Natural killer cell (primary cell): ENCODE measurements at places on chromosomes 5 and 9. TPM values are rescaled to one million over a fixed set of nuclear protein-coding genes. Genes with fewer than 3 reads are reported as not detected.

DNA sequence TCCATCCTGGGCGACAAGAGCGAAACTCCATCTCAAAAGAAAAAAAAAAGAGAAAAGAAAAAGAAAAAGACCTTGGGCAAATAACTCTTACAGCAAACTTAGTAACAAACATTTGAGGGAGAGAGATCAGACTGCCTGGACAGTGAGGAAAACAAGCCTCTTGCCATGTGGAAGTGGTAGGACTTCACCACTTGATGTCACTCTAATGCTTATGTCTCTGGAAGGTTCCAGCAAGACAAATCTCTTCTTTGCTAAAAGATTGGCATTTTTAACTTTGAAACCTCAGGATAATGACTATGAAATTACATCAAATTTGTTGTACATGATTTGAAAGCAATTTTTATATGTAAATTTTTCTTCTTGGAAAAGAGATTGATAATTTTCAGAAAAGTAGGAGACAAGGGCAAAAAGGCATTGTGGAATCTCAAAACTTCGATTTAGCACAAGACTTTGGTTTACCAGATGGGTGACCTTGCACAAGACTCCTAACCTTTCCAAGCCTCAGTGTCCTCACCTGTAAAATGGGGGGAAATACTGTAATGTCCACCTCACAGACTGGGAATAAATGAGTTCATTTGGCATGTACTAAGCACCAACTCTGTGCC, 5.4 kb downstream of the ACTL7B start:
- H3K27ac ChIP-seq: no peak overlapping the region
- DNase-seq: no peak
- H3K4me1 ChIP-seq: no peaks in the 10 kb centered on the region
- no peaks in the 10 kb centered on the region for H3K36me3 ChIP-seq

DNA sequence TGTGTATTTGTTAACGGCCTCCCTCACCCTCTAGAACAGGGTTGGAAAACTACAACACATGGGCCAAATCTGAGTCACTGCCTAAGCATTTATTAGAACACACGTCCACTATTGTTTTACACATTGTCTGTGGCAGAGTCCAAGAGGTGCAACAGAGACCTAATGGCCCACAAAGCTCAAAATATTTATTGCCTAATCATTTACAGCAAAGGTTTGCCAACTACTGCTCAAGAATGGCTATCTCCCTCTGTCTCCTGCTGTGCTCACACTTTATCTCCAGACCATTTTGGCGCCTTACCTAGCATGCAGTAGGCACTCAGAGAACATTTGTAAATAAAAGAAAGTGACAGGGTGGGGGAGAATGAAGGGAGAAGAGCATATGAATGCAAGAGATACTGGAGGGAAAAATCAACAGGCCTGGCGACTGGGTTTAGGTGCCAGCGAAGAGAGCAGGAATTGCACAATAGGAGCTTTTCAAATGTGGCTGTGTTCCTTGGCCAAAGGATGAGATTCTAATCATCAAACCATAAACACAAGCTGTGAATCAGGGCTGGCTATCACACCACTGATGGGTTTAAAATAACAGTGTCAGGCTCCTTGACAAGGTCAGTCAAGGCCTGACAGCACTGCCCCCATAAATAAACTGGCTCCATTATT, 80.3 kb downstream of the EPB41L4A start:
- H3K36me3 ChIP-seq: no peaks in the 10 kb centered on the region
- no peak overlapping the region for H3K27ac ChIP-seq
- H3K27me3 ChIP-seq: no peaks in the 10 kb centered on the region
- no peaks in the 10 kb centered on the region for H3K4me1 ChIP-seq

GRCh38 chr9:631596-631995, 209.9 kb upstream of the DMRT1 start:
- no peaks in the 10 kb centered on the region for H3K36me3 ChIP-seq
- H3K4me1 ChIP-seq: no peaks in the 10 kb centered on the region
- H3K27ac ChIP-seq: no peak overlapping the region
- H3K27me3 ChIP-seq: no peaks in the 10 kb centered on the region

- no peaks in the 10 kb centered on the region for H3K4me1 ChIP-seq
- no peaks in the 10 kb centered on the region for H3K36me3 ChIP-seq
- no peaks in the 10 kb centered on the region for H3K27me3 ChIP-seq
- no peak overlapping the region for H3K4me3 ChIP-seq
- no peak overlapping the region for H3K27ac ChIP-seq
Measured at GRCh38 chr9:31837211-31837610, 547.2 kb upstream of the ACO1 start.

- H3K27me3 ChIP-seq: no peaks in the 10 kb centered on the region
- H3K27ac ChIP-seq: no peak overlapping the region
- no peak overlapping the region for H3K4me3 ChIP-seq
- H3K36me3 ChIP-seq: no peaks in the 10 kb centered on the region
- no peak for DNase-seq
Measured at GRCh38 chr9:83563360-83563759, 25.2 kb upstream of the FRMD3 start.

GRCh38 chr5:80357671-80358070, 37.9 kb downstream of the SPZ1 start:
- no peak overlapping the region for H3K4me3 ChIP-seq
- no peaks in the 10 kb centered on the region for H3K27me3 ChIP-seq
- H3K27ac ChIP-seq: no peak overlapping the region
- no peaks in the 10 kb centered on the region for H3K36me3 ChIP-seq
- no peak for DNase-seq
- no peaks in the 10 kb centered on the region for H3K4me1 ChIP-seq

GRCh38 chr9:134591573-134591981, 50.0 kb upstream of the COL5A1 start:
- H3K27me3 ChIP-seq: no peaks in the 10 kb centered on the region
- DNase-seq: no peak
- H3K27ac ChIP-seq: no peak overlapping the region
- H3K36me3 ChIP-seq: no peaks in the 10 kb centered on the region
- no peak overlapping the region for H3K4me3 ChIP-seq

DNA sequence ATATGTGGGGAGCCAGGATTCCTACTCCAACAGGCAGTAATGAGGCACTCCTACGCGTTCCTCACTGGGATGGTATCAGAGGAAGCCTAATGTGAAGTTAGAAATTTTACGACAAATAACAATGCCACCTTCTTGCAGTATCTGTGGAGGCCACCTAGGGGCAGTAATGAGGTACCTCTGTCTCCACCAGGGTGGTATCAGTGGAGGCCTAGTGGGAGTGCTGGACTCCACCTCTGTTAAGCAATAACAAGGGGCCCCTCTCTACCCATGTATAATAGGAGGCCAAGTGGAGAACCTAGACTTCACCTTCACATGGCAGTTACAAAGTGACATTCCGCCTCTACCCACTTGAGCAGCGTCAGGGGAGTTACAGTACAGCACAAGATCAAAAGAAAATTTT, 147.9 kb downstream of the PLPPR1 start:
- H3K4me1 ChIP-seq: no peaks in the 10 kb centered on the region
- no peak for DNase-seq
- H3K36me3 ChIP-seq: no peaks in the 10 kb centered on the region
- H3K27ac ChIP-seq: no peak overlapping the region
- no peaks in the 10 kb centered on the region for H3K27me3 ChIP-seq

DNA sequence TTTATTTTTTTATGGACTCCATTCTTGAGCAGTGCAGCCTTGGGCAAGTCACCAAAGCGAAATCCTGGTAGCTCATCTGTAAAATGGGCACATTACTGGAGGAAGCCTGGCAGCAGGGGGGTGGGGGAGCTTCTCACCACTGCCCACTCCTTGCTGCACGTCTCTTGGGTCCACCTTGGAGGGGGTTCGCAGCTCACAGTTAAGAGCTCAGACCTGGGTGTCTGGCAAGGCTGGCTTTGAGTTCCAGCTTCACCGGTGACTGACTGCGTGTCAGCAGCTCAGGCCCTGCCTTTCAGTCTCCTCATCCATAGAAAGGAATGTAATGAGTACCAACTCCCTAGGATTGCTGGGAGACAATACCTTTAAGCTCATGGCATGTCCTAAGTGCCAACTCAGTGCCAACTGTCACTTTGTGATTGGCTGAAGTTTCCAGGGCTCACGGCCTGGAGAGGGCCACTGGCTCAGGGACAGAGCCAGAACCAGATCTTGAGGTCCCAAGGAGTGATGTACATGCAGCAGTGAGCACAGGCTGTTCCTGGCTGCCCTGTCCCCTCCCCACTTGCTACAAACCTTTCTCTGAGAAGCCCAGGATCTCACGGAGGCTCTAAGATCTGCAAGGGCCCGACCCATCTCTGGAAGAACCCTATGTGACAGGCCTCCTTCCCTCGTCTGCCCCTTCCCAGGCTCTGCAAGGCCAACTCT, 72.9 kb downstream of the C9orf50 start:
- H3K27me3 ChIP-seq: peaks cover 16% of the 10 kb centered on the region
- peaks cover 10% of the 10 kb centered on the region for H3K4me1 ChIP-seq
- no peak overlapping the region for H3K27ac ChIP-seq
- no peak overlapping the region for H3K4me3 ChIP-seq
- H3K36me3 ChIP-seq: no peaks in the 10 kb centered on the region

CLTB gene
- 60.6 TPM for total RNA-seq

TRAF1 gene
- total RNA-seq: 30.5 TPM

EFNA5 gene
- 8.1 TPM for total RNA-seq

GPR150 gene
- 0.63 TPM for total RNA-seq

- H3K27ac ChIP-seq: no peak overlapping the region
- no peak for DNase-seq
Measured at GRCh38 chr5:37668524-37669047, 171.3 kb downstream of the GDNF start.

- H3K4me3 ChIP-seq: no peak overlapping the region
- no peaks in the 10 kb centered on the region for H3K27me3 ChIP-seq
- H3K27ac ChIP-seq: no peak overlapping the region
- H3K36me3 ChIP-seq: no peaks in the 10 kb centered on the region
- DNase-seq: no peak
Measured at GRCh38 chr5:10964806-10965205, 203.8 kb upstream of the DAP start.

LECT2 gene
- total RNA-seq: not detected

GRCh38 chr5:76556511-76557221, 66.5 kb downstream of the F2RL2 start:
- peak overlapping the region; percentile 32 for H3K27ac ChIP-seq
- no peak overlapping the region for H3K4me3 ChIP-seq
- no peak for DNase-seq
- peaks cover 17% of the 10 kb centered on the region for H3K4me1 ChIP-seq

- H3K27me3 ChIP-seq: no peaks in the 10 kb centered on the region
- no peak overlapping the region for H3K4me3 ChIP-seq
- H3K27ac ChIP-seq: no peak overlapping the region
- H3K4me1 ChIP-seq: no peaks in the 10 kb centered on the region
- no peak for DNase-seq
Measured at GRCh38 chr5:143576711-143577484, 173.4 kb upstream of the NR3C1 start.

DNA sequence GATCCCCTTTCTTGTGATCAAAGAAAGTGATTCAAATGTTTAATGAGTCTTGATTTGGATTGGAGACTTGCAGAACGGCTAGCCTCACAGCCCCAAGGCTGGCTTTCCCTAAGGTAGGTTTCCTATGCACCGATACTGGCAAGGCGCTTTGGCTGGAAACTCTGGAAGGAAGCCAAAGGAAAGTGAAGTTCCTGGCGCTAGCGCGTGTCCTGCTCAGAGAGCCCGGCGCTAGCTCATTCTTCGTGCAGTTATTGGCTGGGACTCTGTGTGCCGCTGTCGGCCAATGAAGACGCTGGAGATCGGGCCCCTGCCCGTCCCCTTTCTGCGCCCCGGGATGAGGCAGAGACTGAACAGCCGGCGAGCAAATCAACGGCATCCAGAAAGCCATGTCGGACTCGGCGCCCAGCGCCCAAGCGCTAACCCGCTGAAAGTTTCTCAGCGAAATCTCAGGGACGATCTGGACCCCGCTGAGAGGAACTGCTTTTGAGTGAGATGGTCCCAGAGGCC, at the start of gene PCDHGC3:
PCDHGC3 (plus strand) TSS at position 342 of the 507 bp plus-strand sequence; CDS start at position 493, 151 bp downstream.
- peak within 1 kb of the TSS; percentile 31 for H3K4me3 ChIP-seq
- no peak for DNase-seq
- no peak within 1 kb of the TSS for H3K27ac ChIP-seq
- peaks cover 17% of the 10 kb centered on the region for H3K4me1 ChIP-seq

- no peak overlapping the region for H3K27ac ChIP-seq
- no peak overlapping the region for H3K4me3 ChIP-seq
- H3K36me3 ChIP-seq: no peaks in the 10 kb centered on the region
- H3K4me1 ChIP-seq: no peaks in the 10 kb centered on the region
- DNase-seq: no peak
Measured at GRCh38 chr5:124596595-124597421, 149.6 kb downstream of the ZNF608 start.

PCDHB13 gene
- not detected for total RNA-seq

CD72 gene
- 32.3 TPM for total RNA-seq

GRCh38 chr5:14489643-14490042, 91.9 kb upstream of the OTULINL start:
- no peak for DNase-seq
- peaks cover 12% of the 10 kb centered on the region for H3K36me3 ChIP-seq
- no peaks in the 10 kb centered on the region for H3K27me3 ChIP-seq
- H3K4me1 ChIP-seq: peaks cover 9% of the 10 kb centered on the region
- H3K27ac ChIP-seq: no peak overlapping the region

DNA sequence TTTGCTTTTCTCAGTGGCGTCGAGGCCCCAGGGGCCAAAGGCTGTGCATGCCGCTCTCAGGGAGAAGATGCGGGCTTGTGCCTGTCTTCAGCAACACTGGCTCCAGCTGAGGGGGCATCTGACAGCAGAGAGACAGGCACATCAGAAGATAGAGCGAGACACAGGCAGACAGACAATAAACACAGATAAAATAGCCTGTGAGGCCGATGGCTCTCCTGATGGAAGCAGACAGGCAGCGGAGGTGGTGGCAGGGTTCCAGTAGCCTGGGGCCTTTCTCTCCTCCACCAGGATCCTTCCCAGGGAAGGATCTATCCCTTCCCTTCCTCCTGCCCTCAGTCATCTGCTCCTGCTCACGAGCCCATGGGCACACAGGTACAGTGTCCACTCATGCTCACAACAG, 16.6 kb upstream of the UNC5A start:
- no peaks in the 10 kb centered on the region for H3K4me1 ChIP-seq
- no peak for DNase-seq
- H3K27ac ChIP-seq: no peak overlapping the region
- no peaks in the 10 kb centered on the region for H3K27me3 ChIP-seq
- no peaks in the 10 kb centered on the region for H3K36me3 ChIP-seq
- H3K4me3 ChIP-seq: no peak overlapping the region

TEK gene
- total RNA-seq: not detected

GRCh38 chr9:123302348-123303214, 34.2 kb upstream of the STRBP start:
- peaks cover 2% of the 10 kb centered on the region for H3K27me3 ChIP-seq
- peaks cover 44% of the 10 kb centered on the region for H3K4me1 ChIP-seq
- no peak overlapping the region for H3K4me3 ChIP-seq
- no peak for DNase-seq
- no peaks in the 10 kb centered on the region for H3K36me3 ChIP-seq

NR5A1 gene
- not detected for total RNA-seq
